ENCODE measurements at places on chromosomes 1 and 21.

DNA sequence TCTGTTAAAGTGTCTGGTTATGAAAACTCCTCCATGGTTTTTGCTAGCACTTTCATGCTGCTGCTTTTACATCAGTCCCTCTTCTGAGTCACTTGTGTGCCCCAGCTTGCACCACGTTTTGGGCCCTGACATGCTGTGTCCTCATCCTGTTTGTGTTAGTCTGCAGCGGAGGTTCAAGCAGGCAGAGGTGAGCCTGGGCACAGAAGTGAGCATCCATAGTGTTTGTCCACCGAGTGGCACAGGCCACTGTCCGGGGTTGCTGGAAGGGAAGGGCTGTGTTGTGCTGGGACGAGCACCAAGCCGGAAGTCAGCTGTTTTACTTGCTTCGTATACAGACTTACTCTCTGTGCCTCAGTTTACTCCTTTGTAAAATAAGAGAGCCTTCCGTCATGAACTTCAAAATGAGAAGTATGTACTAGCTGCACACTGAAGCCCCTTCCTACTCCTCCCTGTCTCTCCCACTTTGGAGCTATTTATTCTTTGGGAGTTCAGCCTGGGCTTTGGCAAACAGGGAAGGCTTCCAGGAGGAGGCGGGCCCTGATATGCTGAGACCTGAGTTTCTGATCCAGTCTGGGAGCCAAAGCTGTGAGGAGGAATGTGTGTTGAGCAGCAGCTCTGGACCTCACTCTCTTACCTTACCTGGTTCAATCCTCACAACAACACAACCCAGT lies 10.7 kb upstream of the LAPTM5 start:
- no peak for DNase-seq

DNA sequence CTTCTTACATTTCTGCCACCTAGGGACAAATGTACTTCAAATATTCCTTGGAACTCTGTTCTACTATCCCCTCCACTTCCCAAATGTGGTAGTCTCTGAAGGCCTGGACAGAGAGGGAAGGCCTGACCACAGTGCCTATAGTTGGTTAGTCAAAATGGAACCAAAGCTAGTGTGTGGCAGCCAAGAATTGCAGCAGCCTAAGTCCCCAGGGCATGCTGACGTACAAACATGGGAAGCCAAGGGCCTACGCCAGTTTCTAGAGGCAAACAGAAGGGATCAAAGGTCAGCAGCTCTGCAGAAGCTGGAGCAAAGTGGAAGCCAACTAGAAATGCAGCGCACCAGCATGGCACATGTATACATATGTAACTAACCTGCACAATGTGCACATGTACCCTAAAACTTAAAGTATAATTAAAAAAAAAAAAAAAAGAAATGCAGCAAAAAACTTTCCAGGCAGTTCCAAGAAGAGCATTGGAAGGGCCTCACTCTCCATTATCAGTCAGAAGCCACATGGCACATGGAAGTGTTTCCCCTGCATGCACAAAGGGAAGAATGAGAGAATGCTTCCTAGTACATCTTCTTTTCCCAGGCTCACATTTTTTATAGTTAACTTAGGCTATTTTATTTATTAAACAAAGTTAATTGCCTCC lies 39.4 kb upstream of the GADD45A start:
- no peak for DNase-seq

DNA sequence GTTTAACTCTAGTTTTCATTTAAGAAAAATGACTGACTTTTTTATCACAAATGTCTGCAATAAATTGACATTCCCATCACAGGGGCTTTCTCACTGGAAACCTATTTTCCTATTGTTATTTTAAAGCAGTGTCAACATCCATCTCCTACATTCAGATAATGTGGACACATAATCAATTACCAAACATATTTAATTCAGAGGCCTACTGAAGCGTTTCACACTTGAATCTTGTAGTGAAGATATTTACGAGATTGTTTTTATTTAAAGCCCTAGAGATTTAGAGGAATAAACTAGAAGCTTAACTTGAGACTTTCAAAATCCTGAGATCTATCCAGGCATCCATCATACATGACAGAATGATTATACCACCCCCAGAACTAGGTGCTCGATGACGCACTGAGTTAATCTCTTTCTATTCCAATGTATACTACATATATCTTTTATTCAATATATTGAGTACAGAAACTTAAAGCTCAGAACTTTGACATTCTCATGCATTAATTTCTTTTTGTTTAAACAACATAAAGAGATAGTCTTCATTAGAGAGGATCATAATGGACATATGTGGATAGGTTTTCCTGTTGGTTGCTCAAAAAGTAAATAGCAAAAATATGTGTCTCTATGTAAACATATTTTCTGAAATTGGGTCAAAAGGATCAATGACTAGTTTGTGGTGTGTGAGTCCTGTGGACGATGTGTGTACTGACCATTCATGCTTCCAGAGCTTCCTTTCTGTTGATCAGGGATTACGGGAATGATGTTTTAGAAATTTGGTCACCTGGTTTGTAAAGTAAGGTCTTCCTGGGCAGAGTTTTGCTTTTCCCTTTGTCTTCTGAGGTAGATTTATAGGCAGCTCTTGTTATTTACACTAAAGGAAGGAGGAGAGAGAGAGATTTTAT lies 171.5 kb upstream of the HMCN1 start:
- no peak for DNase-seq

DNA sequence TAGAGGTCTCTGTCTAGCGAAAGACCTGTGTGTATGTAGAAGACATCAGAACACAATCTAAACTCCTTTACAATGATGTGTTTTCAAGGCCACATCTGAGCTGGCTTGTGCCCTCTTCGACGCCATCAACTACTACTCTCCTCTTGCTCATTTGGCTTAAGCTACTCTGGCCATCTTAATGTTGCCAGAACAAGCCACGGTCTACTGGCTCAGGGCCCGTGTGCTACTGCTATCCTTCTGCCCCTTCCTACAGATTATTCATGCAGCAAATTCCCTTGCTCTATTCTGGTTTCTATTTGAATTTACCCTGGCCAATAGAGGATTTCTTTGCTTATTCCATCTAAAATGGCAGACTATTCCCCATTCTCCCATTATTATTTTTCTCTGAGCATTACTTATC lies 121.7 kb downstream of the ZZZ3 start:
- DNase-seq = no peak

- peak; percentile 51 for DNase-seq
These were observed 1.1 kb upstream of the ESPN start for GRCh38 chr1:6423321-6423999.

- peak; percentile 46 for DNase-seq
These were observed 93.4 kb downstream of the KCNK1 start for GRCh38 chr1:233707153-233707879.

DNA sequence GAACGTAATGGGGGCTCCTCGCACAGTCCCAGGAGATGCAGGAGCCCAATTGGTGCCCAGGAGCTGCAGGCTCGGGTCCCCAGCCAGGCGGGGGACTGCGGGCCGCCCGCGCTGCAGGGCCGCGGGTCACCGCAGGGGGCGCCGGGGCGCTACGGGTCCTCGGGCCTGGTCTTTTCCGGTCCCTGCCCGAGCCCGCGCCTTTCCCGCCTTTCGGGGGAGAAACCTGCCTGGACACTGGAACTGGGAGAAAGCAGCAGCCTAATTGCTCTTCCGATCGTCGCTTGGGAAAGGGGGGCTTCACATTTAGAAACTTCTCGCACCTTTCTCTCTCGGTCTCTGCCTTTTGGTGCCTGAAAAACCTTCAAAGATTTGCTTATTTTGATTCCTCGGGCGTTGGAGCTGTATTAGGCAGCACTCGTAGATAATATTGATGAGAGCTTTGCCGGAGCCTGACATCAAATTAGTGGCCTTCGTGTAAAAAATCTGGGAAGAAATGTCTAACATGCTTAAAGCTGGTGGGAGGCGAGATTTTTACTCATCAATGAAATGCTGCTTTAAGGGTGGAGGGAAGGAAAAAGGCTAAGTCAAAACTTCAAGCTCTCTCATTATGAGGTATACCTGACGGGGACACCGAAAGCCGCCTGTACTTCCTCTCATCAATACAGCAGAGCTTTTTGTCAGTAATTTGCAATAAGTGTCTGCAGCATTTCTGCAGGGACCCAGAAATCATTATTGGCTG lies 12.6 kb upstream of the BARHL2 start:
- DNase-seq = no peak

DNA sequence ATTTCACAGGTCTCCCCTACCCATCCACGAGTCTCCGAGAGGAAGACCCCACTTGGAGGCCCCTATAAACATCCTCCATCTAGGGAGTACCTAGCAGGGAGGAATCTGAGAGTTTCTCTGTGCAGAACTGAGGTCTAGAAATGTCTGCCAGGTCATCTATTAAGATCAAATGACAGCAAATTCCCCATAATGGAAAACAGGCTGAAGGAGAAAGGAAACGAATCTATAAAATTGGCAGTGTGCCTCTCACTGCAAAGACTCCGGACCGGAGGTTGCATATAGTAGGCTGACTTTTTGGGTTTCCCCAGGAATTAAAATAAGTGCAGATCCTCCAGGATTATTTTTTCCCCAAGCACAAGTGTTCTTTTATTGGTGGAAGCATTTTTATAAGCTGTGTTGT lies 57.7 kb downstream of the NMNAT2 start:
- DNase-seq = peak; percentile 10

DNA sequence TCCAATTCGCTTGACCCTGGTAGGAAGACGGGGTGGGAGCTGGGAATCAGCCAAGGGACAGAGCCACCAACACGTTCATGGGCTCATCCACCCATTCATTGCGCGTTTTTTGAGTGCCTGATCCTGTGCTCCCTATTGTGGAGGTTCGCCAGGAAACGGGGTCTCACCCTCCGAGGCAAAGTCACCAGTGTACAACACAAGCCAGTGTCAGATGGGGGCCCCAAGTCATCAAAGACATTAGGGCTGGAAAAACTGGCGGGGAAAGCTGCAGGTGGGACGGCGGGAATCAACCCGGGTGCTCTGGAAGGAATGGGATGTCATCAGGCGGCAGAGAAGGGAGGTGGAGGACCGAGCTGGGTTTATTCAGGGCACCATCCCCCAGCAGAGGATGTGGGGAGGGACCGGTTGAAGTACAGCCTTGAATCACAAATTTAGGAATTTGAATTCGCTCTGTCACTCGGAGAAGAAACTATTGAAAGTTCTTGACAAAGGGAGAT lies 667 bp upstream of the NID1 start:
- DNase-seq = peak; percentile 25

GRCh38 chr1:226960944-226961765 lies 21.1 kb downstream of the COQ8A start:
- DNase-seq = no peak

GRCh38 chr1:235069176-235069575 lies 59.5 kb downstream of the TOMM20 start:
- no peak for DNase-seq

DNA sequence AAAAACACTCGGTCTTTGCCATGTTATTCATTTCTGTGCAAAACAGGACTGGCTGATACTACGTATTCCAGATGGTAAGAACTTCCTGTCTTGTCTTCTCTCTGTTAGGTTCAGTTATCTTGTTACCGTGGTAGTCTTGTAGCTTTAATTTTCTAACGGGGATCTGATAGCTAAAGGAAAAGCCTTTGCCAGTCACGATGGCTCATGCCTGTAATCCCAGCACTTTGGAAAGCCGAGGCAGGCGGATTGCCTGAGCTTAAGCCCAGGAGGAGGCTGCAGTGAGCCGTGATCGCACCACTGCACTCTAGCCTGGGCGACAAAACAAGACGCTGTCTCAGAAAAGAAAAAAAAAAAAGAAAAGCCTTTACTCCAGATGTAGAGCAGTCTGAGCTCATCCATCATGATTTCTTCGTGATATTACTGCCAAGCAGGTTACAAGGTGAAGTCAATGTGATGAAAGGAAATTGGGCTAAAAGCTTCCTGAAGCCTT lies 11.1 kb upstream of the MSTO1 start:
- DNase-seq = peak; percentile 39

GRCh38 chr1:113770031-113770430 lies 10.7 kb upstream of the PHTF1 start:
- no peak for DNase-seq

DNA sequence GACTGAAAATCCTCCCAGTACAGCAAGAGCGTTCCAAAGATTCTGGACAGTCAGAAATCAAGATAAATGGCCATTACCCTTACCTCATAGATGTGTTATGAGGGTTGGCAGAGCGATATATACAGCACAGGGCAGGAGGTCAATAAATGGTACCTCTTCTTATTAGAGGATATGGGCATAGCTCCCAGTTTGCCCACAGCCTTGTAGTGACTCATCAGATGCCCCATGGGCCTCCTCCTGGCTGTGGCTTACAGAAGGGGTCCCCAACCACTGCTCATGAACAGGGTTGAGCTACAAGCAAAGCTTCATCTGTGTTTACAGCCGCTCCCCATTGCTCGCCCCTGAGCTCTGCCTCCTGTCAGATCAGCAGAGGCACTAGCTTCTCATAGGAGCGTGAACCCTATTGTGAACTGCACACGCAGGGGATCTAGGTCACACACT lies 7.3 kb upstream of the IFNGR2 start:
- no peak for DNase-seq

GRCh38 chr1:111604931-111605330 lies 14.7 kb upstream of the RAP1A start:
- DNase-seq = no peak

DNA sequence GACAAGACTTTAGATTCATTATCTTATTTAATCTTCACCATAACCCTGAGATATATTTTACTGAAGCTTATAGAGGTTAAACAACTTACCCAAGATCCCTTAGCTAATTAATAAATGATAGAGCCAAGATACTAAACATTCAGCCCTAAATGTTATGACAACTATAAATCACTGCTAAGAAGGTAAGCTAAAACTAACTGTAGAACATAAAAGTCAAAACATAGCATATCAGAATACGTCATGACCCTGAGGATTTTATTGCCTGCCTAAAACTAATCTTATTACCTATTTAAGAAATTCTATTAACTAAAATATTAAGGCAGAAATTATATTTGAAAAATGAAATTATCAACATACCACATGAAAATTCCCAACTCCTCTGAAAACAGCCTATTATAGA lies 22.6 kb downstream of the EVI5 start:
- DNase-seq = no peak

DNA sequence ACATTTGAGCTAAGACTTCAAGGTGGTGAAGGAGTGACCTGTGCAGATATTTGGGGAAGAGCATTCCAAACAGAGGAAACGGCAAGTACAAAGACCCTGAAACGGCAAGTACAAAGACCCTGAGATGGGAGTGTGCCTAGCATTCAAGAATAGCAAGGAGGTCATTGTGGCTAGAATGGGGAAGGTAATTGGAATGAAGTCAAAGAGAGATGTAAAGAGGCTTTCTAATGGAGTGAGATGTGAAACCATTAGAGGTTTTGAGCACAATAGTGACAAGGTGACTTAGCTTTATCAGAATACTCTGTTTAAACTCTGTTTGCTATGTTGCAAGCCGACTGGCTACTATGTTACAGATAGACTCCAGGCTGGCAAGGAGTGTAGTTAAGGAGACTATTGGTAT lies 4.4 kb downstream of the CDC7 start:
- DNase-seq = no peak

GRCh38 chr1:40094466-40095110 lies 2.5 kb downstream of the PPT1 start:
- DNase-seq = no peak

- peak; percentile 38 for DNase-seq
These were observed 75.7 kb upstream of the KIF26B start for GRCh38 chr1:245079021-245079609.

DNA sequence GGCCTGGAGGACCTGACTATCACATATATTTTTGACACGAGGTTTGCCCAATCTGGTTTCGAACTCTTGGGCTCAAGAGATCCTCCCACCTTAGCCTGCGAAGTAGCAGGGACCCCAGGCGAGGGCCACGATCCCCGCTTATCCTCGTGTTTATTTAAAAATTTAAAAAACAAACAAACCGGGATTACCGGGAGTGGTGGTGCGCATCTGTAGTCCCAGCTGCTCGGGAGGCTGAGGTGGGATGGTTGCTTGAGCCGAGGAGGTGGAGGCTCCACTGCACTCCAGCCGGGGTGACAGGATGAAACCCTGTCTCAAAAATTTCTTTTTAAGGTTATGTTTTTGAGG lies 452 bp upstream of the EXOSC10 start:
- no peak for DNase-seq

Data from tongue (tissue), 3 donors.